ENCODE measurements at places on chromosomes 16 and 17.
A peak's percentile ranks its signal among the peaks of the same experiment; 100 is the strongest.

- no peak for DNase-seq
Measured at GRCh38 chr17:4411201-4411600, 22.5 kb upstream of the SPNS3 start.

- no peak for DNase-seq
Measured at GRCh38 chr17:4425398-4425797, 8.3 kb upstream of the SPNS3 start.

GRCh38 chr16:69942627-69943170 lies 8.4 kb upstream of the CLEC18A start:
- DNase-seq, result peak; percentile 40

DNA sequence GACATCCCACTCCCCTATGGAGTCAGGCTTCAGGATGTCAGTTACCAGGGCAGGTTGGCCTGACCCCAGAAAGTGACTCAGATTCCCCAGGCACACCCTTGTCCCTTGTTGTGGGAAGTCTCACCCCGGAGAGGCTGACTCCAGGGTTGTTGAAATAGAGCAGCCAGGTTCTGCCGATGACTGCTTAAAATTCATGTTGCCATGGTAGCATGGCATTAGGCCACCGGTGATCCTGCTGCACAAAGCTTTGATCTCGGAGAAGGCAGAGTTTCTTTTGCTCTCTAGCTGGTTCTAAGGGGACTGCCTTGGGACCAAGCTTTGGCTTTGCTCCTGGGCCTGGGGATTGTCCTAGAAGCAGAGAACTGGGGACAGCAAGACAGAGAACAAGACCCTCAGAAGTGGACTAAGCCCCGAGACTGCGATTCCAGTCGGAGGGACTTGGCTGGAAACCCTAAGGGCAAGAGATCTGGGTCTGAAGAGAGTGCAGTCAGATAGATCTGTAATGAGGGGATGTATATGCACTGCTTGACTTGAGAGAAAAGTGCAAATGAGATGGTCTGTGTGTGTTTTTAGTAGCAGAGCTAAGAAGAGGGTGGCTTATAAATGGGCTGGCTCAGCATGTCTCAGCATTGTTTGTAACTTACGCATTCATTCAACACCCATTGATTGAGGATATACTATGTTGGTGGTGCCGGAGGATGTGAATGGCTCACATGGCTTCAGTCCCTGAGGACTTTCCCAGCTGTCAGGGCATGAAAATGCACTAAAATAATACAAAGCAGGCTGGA lies 106.9 kb downstream of the RGS9 start:
- peak; percentile 67 for DNase-seq

DNA sequence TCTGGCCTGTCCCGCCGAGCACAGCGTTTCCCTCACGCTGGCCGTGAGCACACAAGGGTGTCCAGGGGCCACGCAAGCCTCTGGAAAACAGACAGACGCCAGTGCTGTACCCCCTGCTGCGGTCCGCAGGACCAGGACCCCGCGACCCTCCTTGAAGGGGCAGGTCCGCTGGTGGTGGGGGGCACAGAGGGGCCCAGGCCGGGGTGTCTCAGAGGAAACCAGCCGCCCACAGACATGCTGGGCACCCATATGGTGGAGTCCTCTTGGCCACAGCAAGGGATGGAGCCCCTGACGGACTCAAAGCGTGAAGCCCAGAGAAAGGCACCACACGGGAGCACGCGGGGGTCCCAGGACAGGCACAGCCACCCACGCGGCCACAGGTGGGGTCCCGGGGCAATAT lies 34.4 kb downstream of the METRNL start:
- DNase-seq, result no peak

DNA sequence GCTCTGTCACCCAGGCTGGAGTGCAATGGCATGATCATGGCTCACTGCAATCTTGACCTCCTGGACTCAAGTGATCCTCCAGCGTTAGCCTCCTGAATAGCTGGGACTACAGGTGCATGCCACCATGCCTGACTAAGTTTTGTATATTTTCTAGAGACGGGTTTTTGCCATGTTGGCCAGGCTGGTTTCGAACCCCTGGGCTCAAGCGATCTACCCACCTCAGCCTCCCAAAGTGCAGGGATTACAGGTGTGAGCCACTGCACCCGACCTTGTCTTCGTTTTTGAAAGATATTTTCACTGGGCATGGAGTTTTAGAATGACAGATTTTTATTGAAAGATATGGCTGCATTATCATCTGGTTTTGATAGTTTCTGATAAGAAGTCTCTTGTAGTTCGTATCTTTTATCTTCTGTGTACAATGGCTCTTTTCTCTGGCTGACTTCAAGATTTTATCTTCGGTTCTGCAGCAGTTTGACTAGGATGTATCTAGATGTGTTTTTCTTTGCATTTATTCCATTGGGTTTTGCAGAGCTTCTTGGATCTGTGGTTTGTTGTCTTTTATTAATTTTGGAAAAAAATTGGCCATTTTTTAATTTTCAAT lies 14.6 kb downstream of the ADGRG5 start:
- DNase-seq, result no peak

GRCh38 chr17:15920758-15921239 lies 24.1 kb upstream of the ADORA2B start:
- DNase-seq, result peak; percentile 30

DNA sequence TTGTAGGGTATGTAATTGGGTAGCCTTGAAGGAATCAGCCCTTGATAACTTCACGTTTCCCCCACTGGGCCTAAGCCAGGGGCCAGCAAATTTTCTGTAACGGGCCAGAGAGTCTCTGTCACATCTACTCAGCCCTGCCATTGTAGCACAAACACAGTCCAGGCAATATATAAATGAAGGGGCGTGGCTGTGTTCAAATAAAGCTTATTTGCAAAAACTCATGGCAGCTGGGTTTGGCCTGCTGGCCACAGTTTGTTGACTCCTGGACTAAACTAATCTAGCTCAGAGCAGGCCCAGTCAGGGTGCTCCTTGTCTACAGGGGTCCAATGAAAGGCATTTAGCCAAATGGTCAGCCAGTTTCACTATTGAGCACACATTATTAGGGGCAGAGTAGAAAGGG lies 141.6 kb downstream of the CCDC182 start:
- DNase-seq, result no peak

DNA sequence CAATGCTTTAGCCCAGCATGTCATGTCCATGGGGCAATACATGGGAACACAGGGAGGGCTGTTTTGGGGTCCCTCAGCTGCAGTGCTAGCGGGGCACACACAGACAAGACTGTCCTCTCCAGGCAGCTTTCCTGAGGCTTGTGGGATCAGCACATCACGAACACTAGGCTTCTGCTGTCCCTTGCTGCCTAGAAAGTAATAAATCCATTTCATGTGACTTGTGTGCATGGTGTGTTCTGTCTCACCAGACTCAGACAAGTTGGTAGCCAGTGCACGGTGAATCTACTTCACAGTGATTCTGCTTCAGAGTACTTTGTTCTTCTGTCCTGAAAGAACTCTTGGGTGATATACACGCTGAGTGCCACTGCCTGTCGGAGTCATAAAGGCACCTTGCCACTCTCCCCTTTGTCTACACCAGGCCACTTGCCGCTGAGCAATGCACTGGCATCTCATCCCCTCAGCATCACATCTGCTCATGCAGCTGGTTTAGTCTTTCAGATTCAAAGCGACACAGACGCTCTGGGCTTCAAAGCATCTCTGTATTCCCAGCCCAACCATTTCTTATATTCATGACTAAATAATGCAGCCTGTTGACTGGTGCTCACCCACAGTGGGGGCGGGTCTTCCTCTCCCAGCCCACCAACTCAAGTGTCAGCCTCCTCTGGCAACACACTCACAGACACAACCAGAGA lies 95.2 kb upstream of the COX10 start:
- no peak for DNase-seq

DNA sequence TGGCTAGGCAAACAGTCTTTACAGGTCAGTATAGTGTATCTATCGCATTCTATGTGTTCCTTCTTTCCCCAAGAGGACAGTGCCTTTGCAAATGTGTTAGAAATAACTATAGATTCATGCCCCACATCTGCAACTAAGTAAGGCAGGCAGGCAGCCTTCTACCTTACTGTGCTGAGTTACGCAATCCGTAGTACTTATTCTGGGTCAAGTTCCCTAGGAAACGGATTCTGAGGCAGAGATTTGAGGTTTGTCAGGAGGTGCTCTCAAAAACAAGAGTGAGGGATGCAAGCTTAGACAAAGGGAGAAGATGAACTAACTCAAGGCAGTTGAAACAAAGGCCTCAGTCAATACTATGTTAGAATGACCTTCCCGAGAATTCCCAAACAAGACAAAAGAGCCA lies 12.7 kb upstream of the ANKFY1 start:
- DNase-seq, result no peak

- DNase-seq, result peak; percentile 26
Measured at GRCh38 chr16:5438591-5438990, 341.0 kb upstream of the EEF2KMT start.

DNA sequence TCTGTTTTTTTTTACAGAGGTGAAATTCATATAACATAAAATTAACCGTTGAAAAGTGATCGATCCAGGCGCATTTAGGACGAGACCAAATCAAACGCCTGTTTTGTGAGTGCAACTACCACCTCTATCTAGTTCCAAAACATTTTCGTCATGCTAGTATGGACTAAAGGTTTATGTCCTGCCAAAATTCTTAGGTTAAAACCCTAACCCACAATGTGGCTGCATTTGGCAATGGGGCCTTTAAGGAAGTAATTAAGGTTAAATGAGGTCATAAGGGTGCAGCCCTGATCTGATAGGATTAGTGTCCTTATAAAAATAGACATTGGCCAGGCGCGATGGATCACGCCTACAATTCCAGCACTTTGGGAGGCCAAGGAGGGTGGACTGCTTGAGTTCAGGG lies 32.8 kb upstream of the RCVRN start:
- DNase-seq, result no peak

- no peak for DNase-seq
Measured at GRCh38 chr17:67642488-67642887, 75.2 kb upstream of the NOL11 start.

GRCh38 chr17:14225254-14225980 lies 11.2 kb downstream of the CDRT15 start:
- no peak for DNase-seq

DNA sequence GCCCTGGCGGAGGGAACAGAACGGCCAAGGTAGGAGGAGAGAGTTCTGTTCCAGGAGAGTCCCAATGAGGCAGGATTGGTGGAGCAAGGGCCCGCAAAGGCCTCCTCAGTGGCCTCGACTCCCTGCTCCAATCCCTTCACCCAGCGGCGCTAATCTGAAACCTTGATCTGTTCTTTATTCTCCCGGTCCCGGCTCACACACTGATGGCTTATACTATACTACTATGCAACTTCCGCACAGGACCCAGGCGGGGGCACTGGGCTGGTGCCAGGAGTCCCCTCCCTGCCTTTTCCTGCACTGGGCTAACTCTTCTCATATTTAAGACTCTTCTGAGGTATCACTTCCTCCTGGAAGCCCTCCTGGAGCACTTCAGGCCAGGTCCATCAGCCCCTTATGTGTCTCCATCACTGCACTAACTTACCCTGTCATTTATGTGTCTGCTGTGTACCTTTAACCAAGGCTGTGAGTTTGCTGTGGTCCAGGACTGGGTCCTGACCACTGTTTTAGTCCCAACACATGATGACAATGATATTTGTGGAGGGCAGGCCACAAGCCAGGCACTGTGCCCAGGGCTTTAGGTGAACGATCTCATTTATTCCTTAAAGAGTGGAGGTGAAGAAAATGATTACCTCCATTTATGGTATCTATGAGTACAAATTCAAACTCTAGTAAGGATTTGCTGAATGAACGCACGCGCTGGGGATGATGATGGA lies 6.8 kb downstream of the CCDC102A start:
- no peak for DNase-seq

GRCh38 chr16:88377961-88378360 lies 4.8 kb upstream of the ZNF469 start:
- no peak for DNase-seq

- no peak for DNase-seq
Measured at GRCh38 chr17:30360086-30360808, 18.5 kb upstream of the CPD start.

DNA sequence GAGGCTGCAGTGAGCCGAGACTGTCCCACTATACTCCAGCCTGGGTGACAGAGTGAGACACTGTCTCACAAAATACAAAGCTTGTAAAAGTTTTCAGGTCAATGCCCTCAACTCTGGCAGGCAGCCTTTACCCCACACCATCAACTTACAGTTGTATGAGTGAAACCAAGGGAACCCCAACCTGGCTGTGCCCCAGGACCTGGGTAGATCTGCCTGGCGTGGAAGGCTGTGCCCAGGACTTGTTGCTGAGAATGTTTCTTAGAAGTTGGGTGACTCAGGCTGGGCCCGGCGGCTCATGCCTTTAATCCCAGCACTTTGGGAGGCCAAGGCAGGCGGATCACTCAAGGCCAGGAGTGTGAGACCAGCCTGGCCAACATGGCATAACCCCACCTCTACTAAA lies 7.8 kb downstream of the CES3 start:
- DNase-seq, result no peak

DNA sequence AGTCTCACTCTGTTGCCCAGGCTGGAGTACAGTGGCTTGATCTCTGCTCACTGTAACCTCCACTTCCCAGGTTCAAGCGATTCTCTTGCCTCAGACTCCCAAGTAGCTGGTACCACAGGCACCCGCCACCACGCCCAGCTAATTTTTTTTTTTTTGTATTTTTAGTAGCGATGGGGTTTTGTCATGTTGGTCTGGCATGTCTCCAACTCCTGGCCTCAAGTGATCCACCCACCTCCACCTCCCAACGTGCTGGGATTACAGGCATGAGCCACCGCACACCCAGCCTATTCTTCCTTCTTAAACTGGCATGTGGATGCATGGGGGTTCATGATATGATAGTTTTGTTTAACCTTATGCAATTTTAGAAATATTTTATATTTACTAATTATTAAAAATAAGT lies 39.4 kb upstream of the VWA3A start:
- no peak for DNase-seq

- peak; percentile 30 for DNase-seq
Measured at GRCh38 chr17:16199093-16199492, 16.2 kb downstream of the NCOR1 start.

GRCh38 chr17:4789951-4790704 lies 1.4 kb downstream of the GLTPD2 start:
- DNase-seq, result peak; percentile 78

GRCh38 chr16:56477096-56477878 lies 25.9 kb downstream of the OGFOD1 start:
- DNase-seq, result peak; percentile 50

DNA sequence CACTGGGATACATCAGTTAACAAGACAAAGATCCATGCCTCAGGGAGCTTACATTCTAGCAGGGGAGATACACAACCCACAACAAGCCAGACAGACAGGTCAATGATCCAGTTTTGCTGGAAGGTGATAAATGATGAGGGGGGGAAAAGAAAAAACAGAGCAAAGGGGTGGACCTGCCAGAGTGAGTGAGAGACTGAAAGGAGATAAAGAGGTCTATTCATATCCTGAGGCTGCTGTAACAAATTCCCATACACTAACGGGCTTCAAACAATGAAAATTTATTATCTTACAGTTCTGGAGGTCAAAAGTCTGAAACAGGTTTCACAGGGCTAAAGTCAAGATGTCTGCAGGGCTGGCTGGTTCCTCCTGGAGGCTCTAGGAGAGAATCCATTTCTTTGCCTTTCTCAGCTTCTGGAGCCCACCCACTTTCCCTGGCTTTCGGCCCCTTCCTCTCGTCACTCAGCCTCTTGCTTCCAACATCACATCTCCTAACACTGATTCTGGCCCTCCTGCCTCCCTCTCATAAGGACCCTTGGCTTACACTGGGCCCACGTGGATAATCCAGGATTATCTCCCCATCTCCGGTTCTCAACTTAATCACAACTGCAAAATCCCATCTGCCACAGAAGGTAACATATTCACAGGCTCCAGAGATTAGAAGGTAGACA lies 81.5 kb downstream of the GAS7 start:
- DNase-seq, result peak; percentile 51

All from mesendoderm (in vitro differentiated cells).